ENCODE measurements at places on chromosomes 16 and 17.

- no peak for DNase-seq
Observed at GRCh38 chr16:88019821-88020515, 68.7 kb downstream of the BANP start.

DNA sequence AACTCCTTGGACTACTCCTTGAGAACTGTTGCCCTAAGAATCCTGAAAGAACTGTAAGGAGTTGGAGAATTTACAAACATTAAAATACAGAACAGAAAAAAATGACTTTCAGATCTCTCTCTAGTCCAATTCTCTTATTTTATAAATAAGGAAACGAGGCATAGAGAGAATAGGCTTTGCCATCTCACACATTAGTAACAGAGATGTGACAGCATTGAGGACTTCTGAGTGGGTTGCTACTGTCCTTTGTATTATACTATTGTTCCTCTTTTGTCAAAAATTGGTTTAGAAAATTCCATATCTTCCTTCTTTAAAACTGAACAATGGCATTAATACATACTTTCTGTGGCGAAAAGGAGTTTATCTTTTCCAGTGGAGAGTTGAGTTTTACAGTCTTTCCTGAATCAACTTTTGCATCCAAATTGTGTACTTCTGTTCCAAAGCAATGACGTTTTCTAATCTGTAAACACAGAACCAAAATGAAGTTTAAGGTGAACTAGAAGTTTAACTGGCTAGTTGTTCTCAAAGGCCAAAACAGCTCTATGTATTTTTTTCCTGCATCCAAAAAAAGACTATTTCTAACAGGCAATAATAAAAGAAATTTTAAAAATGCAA is 16.5 kb downstream of the BRIP1 start:
- DNase-seq = no peak

DNA sequence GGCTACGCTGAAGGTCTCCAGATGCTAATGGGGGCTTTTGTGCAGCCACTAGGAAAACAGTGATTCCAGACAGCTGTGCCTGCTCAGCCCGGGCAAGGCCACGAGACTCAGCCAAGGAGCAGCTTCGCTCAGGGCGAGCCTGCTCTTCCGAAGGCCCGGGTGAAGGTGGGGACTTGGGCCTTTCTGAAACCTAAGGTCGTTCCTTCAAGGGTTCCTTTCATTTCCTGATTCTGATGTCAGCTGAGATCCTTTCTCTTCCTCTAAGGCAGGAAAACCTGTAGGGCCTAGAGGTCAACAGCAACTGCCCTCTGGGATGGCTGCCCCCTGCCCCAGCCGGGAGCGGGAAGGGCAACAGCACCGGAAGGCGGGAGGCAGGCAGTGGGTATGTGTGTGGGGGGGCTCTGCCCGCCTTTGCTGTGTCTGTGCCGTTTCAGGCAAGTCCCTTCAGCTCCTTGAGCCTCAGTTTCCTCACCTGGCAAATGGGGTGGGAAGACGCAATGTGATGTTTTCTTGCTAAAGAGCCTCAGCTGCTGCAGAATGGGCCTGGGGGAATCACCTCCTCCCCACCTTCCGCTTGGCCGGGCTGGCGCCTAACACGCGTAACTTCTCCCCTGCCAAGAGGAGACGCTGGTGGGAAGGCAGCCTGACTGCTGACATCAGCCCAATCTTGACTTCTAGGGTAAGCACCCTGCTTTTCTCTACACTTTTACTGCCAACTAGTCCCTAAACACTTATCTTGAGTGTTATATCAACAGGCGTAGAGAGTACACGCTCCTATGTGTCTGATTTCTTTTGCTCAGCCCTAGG is 32.8 kb downstream of the IRF8 start:
- no peak for DNase-seq

DNA sequence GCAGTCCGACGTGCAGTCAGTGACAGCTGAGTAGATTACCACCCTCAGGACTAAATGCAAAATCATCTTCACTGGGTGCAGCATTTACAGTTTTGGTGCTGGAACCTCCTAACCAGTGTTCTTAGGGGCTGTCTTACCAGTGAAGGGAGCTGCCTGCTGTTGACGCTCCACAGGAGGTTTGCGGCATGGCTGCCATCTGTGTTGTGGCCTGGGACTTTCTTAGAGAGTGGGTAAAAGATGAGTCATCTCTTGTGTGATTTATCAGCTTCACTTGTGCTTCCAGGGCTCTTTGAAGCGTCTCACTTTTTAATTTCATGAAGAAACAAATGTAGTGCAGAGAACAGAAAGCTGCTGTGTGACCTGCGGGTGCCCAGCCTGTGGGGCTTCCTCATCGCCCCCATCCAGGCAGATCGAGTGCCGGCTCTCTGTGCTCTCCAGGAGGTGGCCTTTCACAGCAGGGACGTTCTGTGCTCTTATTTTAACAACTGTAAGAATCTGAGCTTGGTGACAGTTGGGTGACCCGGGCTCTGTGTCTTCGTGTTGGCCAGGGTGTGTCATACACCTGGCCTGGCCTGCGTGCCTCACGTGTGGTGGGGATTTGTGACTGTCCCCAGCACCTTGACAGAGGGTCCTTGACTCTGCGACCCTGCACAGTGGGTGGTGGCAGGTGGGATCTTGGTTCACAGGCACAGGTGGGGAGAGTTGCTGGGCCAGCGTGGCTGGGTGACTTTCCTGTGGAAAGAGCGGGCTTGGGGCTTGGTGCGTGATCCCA is 24.3 kb upstream of the ZNF750 start:
- DNase-seq = no peak

GRCh38 chr17:77565166-77565565 is 393.3 kb upstream of the TNRC6C start:
- no peak for DNase-seq

- DNase-seq = no peak
Observed at GRCh38 chr17:40070709-40071312, 8.0 kb downstream of the THRA start.

- no peak for DNase-seq
Observed at GRCh38 chr17:8887834-8888703, 20.6 kb upstream of the PIK3R6 start.

- DNase-seq = no peak
Observed at GRCh38 chr17:6454495-6455320, 10.5 kb downstream of the PIMREG start.

- DNase-seq = no peak
Observed at GRCh38 chr17:21602176-21602575, 90.1 kb upstream of the KCNJ18 start.

DNA sequence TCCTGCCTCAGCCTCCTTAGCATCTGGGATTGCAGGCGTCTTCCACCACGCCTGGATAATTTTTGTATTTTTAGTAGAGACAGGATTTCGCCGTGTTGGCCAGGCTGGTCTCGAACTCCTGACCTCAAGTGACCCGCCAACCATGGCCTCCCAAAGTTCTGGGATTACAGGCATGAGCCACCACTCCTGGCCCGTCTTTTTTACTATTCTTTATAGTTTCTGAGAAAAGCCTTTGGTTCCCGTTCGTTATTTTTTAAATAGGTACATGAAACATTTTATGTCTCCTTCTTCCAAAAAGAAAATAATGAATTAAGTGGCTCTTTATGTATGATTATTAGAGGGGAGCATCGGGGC is 570 bp upstream of the BCO1 start:
- DNase-seq = no peak

DNA sequence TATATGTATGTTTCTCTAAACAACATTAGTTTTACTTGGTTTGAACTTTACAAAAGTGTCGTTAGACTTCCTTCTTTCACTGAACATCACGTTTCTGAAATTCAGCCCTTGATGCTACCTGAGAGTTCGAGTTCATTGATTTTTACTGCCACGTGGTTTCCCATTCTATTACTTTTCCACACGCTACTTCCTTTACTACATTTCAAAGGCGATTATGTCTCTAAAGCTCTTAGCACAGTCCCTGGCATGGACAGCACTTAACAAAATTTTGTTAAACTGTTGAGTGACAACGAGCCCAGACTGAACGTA is 15.9 kb upstream of the ARHGAP17 start:
- no peak for DNase-seq

GRCh38 chr17:16418685-16419068 is 3.3 kb downstream of the TRPV2 start:
- no peak for DNase-seq

GRCh38 chr16:68246666-68247065 is 1.5 kb downstream of the PLA2G15 start:
- DNase-seq = no peak

- no peak for DNase-seq
Observed at GRCh38 chr17:31492880-31493655, 101.6 kb downstream of the RAB11FIP4 start.

DNA sequence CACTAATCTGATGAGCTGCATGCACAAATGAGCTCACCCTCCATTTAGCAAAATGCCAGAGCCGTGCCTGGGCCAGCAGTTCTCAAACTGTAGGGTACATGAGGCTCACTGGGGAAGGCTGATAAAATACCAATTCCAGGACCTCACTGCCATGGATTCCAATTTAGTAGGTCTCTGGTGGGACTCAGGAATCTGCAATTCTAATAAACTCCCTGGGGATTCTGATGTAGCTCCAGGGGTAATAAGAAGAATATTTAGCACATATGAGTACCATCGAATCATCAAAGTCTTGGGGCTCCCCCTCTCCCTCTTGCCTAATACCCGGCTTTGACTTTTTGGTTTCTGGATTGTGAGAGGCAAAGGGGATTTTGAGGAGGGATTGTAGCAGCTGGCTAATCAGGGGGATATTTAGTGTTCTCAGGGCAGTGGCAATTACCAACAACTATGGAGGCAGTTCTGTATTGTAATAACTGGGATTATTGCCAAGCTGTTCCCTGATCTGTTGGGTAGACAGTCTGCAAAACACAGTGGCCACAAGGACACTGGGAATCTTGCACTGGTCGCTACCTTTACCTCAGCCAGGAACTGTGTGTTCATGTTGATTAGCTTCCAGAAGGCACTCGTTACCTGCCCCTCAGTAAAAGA is 140.4 kb downstream of the SHISA9 start:
- no peak for DNase-seq

- no peak for DNase-seq
Observed at GRCh38 chr16:68496689-68497088, 42.4 kb upstream of the ZFP90 start.

- DNase-seq = no peak
Observed at GRCh38 chr17:66638707-66639479, 196.0 kb upstream of the CACNG5 start.

DNA sequence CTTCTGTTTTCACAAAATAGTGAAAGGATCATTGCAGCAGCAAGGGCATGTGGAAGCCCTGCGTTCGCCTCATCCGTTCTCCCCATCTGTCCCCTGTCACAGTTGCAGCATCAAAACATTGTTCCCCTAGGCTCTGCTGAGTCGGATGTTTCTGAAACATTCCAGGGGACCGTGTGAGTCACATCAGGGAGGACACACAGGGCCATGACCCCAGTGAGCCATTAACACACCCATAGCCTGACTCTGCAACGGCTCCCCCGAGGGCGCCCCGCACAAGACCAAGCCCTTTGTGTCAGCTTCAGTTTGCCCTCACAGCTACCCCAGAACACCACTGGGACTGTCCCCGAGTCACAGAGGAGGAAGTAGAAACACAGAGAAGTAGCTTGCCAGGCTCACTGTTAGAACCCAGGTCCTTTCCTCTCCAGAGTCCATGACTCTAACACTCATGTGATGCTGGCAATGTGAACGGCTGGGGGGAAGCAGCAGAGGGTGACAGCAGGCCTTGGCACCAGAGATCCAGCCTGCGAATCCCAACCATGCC is 63.3 kb upstream of the HSBP1 start:
- peak; percentile 71 for DNase-seq

DNA sequence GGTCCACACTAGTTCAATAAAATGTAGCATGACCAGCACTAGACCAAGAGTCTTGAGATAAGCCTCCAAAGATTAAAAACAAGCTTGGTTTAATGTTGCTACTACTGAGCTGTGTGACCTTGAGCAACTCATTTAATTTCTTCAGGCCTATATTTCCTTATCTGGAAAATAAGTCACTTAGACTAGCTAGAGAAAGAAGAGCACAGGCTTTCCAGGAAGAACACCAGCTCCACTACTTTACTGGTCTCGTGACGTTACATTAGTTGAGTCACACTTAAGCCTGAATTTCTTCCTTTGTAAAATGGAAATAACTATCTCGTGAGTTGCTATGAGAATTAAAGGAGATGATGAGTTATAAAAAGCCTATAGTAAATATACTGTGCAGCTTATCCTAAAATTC is 5.4 kb downstream of the HELZ start:
- no peak for DNase-seq

DNA sequence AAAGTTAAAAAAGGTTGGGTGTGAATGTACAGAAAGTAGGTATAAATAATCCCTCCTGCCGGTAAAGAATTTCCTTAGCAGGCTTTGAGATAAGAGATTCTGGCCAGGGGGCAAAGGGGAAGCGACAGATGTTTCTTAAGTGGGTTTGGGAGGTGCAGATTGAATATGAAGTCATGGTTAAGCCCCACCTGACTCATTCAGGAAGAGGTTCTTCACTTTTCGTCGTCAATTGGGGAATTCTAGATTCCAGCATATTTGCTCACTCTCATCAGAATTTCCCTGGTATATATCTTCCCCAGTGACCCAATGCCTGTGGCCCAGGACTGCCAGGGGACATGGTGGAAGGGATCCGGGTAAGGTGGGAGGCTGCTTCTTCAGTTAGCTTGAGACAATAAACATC is 127.8 kb downstream of the CPPED1 start:
- DNase-seq = no peak

- no peak for DNase-seq
Observed at GRCh38 chr16:78436023-78436422, 336.6 kb downstream of the WWOX start.

DNA sequence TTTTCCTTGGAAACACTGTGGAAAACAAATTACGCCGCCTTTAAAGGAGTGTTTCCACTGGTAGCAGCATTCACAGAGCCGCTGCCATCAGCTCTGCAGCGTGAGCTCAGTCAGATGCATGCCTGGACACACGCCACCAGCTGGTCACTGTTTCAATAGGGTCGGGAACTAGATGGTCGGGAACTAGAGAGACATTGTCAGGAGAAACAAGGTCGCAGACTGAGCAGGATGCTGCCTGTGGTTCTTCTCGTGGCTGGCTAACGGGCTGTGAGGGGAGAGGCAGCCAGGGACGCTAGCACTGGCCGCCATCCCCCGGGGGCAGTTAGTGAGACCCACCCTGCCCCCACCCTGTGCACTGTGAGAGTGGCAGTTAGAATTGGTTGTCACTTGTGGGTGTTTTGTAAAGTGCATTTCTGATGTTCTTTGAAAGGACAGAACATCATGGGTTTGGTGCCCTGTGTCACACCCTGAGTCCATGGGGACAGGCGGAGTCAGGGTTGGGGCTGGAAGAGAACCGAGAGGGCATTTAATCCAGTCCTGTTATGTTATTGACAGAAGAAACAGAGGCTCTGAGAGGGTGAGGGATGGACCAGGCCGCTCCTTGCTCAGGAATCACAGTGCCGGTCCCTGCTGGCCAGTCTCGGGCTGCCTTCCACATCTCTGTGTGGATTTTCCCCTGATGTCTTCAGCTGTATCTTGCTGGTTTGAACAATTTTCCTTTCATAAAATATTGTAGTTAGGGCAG is 86.3 kb downstream of the SPECC1 start:
- DNase-seq = peak; percentile 87

Data from putamen (tissue), 1 donor.